ENCODE measurements at places on chromosomes 13 and 19.

GRCh38 chr19:18769989-18770528 is 21.0 kb downstream of the COMP start:
- DNase-seq = no peak

GRCh38 chr13:112704308-112705145 is 14.7 kb downstream of the ATP11A start:
- DNase-seq = no peak

GRCh38 chr19:44738136-44738535 is 10.4 kb upstream of the BCL3 start:
- no peak for DNase-seq

GRCh38 chr13:49022472-49023144 is 46.9 kb downstream of the FNDC3A start:
- DNase-seq = no peak

DNA sequence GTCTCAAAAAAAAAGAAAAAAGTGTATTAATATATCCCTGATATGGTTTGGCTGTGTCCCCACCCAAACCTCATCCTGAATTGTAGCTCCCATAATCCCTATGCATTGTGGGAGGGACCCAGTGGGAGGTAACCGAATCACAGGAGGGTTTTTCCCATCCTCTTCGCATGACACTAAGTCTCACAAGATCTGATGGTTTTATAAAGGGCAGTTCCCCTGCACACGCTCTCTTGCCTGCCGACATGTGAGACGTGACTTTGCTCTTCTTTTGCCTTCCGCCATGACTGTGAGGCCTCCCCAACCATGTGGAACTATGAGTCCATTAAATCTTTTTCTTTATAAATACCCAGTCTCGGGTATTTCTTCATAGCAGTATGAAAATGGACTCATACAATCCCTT is 17.7 kb downstream of the STK24 start:
- DNase-seq = no peak

- no peak for DNase-seq
These were observed 1373.6 kb upstream of the SPRY2 start for GRCh38 chr13:81714513-81714912.

GRCh38 chr19:47021536-47022139 is 2.0 kb downstream of the NPAS1 start:
- DNase-seq = no peak

- no peak for DNase-seq
These were observed 6.6 kb upstream of the FLT1 start for GRCh38 chr13:28501547-28501946.

DNA sequence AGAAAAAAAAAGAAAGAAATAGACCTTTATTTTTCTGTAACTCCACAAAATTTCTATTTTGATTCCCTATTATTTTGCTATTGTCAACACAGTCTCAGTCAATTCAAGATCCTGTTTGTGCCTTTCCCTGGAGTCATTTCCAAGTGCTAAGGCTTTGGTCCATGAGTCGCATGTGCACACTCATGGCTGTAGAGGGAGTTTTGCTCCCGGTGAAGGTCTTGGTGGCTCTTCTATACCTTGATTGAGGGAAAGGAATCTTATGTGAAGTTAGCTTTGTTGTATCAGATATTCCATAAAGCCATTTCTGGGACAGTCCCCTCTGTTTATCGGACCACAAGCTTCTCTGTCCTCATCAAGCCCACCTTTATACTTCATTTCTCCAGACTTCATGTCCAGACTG is 58.7 kb upstream of the ALOX5AP start:
- no peak for DNase-seq

DNA sequence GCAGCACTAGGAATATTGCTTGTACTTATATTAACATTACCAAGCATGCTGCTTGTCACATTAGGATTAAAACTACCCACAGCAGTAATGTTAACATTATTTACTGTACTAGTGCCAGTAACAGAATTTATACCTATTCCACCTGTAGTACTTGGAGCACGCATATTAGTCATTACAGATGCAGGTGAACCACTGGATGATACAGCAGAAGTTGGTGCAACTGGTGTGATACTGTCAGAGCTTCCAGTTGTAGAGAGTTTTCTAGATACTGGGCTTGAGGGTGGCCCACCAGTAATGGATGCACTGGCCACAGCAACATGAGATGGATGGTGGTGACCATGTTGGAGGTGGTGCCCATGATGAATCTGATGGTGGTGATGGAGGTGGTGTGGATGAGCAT is 1.1 kb downstream of the TSC22D1 start:
- DNase-seq = no peak

DNA sequence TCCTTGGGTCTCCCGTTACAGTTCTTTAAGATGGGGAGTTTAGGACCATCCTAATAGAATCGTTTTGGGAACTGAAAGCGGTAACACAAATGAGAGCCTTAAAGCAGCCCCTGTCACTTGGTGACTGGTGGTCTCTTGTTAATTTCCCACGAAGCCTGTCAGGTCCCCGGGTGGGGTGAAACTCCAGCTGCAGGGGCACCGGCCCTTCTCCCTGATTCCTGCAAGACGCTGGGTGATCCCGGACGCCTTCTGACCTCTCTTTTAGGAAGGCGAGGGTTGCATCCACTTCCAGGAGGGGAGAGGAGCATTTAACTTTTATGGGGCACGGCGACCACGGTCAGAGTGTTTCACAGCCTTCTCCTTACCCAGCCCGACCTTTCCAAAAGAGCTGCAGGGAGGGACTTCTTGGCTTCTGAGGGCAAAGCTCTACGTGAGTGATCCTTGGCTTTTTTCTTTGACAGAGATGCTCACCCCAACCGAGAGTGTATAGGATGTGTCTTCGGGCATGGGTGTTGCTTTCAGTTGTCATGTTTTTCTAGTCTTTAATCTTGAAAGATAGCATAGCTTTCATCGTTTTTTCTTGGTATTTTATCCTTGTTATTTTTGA is 688 bp downstream of the ZNF225 start:
- DNase-seq = no peak

GRCh38 chr13:27977476-27978300 is 8.6 kb upstream of the CDX2 start:
- no peak for DNase-seq

- no peak for DNase-seq
These were observed 12.1 kb upstream of the DACH1 start for GRCh38 chr13:71879129-71879535.

GRCh38 chr13:24115671-24116070 is 44.8 kb upstream of the SPATA13 start:
- no peak for DNase-seq

- no peak for DNase-seq
These were observed 360.1 kb downstream of the DLEU7 start for GRCh38 chr13:50483416-50483815.

- DNase-seq = no peak
These were observed 656 bp upstream of the ZNF324 start for GRCh38 chr19:58466089-58466759.

DNA sequence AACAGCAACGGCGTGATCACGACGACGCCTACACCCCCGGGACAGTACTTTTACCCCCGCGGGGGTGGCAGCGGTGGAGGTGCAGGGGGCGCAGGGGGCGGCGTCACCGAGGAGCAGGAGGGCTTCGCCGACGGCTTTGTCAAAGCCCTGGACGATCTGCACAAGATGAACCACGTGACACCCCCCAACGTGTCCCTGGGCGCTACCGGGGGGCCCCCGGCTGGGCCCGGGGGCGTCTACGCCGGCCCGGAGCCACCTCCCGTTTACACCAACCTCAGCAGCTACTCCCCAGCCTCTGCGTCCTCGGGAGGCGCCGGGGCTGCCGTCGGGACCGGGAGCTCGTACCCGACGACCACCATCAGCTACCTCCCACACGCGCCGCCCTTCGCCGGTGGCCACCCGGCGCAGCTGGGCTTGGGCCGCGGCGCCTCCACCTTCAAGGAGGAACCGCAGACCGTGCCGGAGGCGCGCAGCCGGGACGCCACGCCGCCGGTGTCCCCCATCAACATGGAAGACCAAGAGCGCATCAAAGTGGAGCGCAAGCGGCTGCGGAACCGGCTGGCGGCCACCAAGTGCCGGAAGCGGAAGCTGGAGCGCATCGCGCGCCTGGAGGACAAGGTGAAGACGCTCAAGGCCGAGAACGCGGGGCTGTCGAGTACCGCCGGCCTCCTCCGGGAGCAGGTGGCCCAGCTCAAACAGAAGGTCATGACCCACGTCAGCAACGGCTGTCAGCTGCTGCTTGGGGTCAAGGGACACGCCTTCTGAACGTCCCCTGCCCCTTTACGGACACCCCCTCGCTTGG is 966 bp downstream of the JUNB start:
- DNase-seq = no peak

GRCh38 chr19:46606019-46606418 is 4.9 kb downstream of the CALM3 start:
- DNase-seq = no peak

GRCh38 chr13:79290595-79291244 is 115.3 kb downstream of the RBM26 start:
- DNase-seq = no peak

- no peak for DNase-seq
These were observed 1.3 kb downstream of the FBXW9 start for GRCh38 chr19:12695096-12695495.

GRCh38 chr19:15443838-15444237 is 5.9 kb downstream of the WIZ start:
- no peak for DNase-seq

GRCh38 chr19:49340069-49340864 is 5.1 kb downstream of the CD37 start:
- DNase-seq = no peak

DNA sequence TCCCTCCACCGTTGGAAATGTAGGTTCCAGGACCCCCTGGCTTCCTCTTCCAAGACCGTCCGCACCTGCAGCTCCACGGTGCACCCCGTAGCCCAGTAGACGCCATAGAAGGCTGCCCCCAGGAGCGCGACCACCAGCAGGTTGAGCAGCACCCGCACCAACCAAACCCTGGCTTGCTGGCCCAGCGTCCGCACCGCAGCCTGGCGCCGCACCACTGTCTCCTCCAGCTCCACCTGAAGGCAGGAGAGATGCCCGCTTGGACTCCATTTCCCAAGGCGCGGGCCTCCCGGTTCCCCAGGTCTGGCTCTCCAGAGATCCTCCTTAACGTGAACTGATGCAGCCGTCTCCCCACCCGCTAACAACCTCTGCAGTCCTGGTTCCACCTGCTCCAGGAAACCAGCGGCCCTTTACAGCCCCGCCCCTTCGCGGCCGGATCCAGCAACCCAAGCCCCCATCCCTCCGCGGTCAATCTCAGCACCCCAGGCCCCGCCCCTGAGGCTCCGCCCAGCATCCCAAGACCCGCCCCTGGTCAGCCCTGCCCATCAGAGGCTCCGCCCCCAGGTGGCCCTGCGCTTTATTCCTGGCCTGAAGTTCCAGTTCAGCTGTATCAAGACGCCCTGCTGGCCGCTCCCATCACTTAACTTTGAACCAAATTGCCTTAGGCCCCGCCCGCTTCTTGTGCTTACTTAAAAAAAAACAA is 5.0 kb upstream of the LENG1 start:
- DNase-seq = no peak

DNA sequence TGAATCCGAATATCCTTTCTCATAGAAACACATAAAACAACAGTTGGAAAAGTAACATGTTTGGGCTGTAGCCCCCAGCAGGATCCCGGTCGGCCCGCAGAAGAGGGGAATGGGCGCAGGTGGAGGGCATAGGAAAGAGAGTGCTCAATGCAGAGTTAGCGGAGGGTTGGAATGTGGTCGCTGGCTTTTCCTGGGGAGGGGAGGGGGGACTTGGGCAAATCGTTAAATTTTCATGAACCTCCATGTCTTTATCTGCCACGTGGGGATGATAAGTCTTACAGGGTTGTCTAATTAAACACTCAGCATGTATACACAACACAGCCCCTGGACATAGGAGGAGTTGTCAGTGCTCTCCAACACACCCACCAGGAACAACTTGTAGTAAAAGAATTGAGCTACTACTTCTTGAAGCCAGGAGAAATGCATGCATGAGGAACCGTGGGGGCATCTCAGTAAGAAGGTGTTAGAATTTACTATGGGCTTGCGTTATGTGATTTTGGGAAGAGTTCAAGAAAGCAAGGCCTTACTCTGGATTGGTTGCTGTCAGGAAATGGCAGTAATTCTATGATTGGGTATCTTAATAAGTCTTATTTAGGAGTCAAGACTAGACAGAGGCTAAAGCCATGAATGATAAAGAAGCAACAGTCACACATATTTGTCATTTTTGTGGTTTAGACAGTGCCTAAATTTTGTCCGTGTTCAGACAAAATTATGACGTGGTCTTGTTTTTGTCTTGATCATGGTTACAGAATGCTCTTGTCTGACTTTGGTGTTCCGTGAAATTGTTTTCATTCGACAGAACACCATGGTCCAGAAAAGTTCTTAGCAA is 671 bp upstream of the SLC46A3 start:
- DNase-seq = no peak

DNA sequence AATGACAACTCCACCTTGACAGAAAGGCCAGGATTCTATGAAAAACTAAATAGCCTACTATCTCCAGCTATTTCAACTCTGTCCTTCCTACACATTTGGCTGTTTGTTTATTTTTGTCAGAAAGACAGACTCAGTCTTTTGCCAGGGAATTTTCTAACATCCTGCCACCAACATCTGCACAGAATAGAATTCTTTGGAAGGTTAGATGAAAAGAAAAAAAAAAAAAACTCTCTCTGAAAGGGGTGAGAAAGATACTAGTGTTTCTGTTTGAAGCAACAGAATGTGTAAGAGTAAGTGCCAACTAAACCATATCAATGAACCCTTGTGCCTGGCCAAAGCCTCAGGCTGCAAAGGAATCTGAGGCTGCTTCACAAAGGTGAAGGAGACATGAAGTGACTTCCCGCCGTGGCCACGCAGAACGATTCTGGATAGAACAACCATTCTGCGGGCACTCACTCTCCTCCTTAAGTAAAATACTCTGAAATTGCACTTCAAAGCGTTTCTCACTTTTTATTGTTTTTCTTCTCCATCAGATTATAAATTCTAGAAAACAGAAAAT is 498.2 kb downstream of the IRS2 start:
- DNase-seq = no peak

DNA sequence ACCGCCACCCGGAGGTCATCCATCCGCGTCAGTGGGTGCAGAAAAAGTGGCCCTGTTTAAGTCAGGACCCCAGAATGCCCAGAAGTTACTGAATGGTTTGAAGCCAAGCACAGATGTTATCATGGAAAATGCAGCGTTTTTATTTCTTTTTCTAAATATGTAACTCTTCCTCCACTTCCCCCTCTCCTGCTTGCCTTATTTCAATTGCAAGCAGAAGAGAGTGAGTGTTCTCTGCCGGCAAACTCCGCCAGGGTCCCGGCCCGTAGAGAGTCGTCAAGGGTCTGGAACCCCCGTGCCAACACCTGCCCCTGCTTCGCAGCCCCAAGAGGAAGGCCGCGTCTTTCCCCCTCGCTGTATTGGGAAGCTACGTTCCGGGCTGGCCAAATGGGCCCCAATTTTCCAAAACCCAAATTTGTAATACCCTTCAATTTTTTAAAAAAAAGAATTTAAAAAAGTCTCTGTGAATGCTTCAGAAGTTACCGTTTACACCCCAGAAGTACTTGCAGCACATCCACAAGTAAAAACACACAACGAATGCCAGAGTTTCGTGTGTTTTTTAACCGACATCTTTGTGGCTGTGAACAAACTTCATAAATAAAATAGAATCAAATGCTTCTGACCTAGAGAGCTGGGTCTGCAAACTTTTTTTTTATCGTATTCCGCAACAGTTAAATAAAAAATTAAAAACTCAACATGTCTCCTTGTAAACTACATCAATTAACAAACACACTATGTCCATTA is 712 bp upstream of the PDX1 start:
- no peak for DNase-seq

Measured in RWPE2 (cell line).